ENCODE measurements at places on chromosomes 16 and 17. TPM values are rescaled to one million over a fixed set of nuclear protein-coding genes. Genes with fewer than 3 reads are reported as not detected.
A peak's percentile ranks its signal among the peaks of the same experiment; 100 is the strongest.

DNA sequence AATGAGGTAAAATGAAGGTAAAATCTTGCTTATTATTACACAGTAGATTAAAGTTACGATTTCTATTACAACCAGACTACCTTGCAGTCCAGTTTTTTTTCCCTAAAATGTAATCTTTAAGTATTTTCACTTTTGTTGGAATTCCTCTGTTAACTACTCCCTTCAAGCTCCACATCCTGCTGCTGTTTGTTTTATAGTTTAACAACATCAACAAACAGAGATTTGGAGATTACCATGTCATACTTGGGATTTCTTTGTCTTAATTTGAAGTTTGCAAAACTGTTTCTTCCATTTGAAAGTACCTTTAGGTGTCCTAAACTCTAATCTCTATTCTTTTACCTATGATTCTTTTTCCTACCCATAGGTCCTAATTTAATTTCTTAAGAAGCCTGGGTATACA lies 83.3 kb downstream of the ABHD15 start:
- no peaks in the 10 kb centered on the region for H3K27me3 ChIP-seq
- no peak for DNase-seq
- peaks cover 25% of the 10 kb centered on the region for H3K36me3 ChIP-seq
- no peaks in the 10 kb centered on the region for H3K4me1 ChIP-seq

DNA sequence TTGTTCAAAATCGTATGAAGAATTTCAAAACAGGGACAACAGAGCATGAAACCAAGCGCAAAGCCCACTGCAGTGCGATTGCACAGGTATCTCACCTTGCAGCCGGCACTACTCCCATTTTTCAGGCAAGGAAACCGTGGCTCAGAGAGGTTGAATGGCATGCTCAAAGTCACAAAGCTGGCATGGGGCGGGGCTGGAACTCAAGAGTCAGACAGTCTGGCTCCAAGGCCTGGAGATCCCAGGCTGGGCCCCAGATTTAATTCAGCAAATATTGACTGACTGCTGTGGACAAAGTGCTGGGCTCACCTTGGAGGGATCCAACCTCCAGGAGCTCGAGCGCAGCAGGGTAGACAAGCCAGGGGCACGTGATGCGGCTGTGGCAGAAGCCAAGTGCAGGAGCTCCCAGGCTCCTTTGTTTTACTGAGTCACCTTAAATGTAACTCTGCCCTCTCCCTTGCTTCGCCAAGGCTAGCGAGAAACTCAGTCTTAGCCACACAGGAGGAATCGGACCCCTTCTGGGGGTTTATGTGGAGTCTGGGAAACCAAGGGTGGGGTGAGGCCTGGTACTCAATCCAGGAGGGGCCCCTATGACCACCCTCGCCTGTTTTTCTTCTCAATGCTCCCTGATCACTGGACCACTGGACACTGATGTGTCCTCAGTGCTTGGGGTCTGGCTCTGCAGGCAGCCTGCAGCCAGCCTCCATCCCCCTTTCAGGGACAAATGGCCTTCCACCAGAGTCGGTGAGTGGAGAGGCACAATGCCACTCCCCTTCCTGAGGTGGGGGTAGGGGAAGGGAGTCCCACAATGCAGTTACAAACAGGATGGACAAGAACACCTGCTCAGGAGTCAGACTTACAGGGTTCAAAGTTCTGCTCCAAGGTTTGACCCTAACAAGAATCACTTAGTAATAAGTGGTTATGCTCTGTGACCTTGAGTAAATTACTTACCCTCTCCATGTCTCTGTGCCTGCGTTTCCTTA lies 3.9 kb upstream of the SPATA20 start:
- H3K27ac ChIP-seq: no peak overlapping the region
- peaks cover 45% of the 10 kb centered on the region for H3K4me1 ChIP-seq
- H3K36me3 ChIP-seq: no peaks in the 10 kb centered on the region
- DNase-seq: no peak

- DNase-seq: no peak
- H3K27me3 ChIP-seq: no peaks in the 10 kb centered on the region
- no peaks in the 10 kb centered on the region for H3K36me3 ChIP-seq
- no peaks in the 10 kb centered on the region for H3K4me1 ChIP-seq
- no peak overlapping the region for H3K27ac ChIP-seq
- no peak overlapping the region for H3K4me3 ChIP-seq
Observed at GRCh38 chr16:13305019-13305755, 403.8 kb downstream of the SHISA9 start.

- no peak overlapping the region for H3K4me3 ChIP-seq
- H3K36me3 ChIP-seq: no peaks in the 10 kb centered on the region
- H3K27me3 ChIP-seq: no peaks in the 10 kb centered on the region
- DNase-seq: no peak
- H3K27ac ChIP-seq: peak overlapping the region; percentile 2
- peaks cover 97% of the 10 kb centered on the region for H3K4me1 ChIP-seq
Observed at GRCh38 chr17:64107500-64108236, 22.3 kb downstream of the ERN1 start.

- peaks cover 80% of the 10 kb centered on the region for H3K27me3 ChIP-seq
- DNase-seq: no peak
- H3K4me3 ChIP-seq: no peak overlapping the region
- H3K36me3 ChIP-seq: no peaks in the 10 kb centered on the region
- H3K27ac ChIP-seq: no peak overlapping the region
- H3K4me1 ChIP-seq: peaks cover 13% of the 10 kb centered on the region
Observed at GRCh38 chr17:11241611-11242226, 706 bp downstream of the SHISA6 start.

DNA sequence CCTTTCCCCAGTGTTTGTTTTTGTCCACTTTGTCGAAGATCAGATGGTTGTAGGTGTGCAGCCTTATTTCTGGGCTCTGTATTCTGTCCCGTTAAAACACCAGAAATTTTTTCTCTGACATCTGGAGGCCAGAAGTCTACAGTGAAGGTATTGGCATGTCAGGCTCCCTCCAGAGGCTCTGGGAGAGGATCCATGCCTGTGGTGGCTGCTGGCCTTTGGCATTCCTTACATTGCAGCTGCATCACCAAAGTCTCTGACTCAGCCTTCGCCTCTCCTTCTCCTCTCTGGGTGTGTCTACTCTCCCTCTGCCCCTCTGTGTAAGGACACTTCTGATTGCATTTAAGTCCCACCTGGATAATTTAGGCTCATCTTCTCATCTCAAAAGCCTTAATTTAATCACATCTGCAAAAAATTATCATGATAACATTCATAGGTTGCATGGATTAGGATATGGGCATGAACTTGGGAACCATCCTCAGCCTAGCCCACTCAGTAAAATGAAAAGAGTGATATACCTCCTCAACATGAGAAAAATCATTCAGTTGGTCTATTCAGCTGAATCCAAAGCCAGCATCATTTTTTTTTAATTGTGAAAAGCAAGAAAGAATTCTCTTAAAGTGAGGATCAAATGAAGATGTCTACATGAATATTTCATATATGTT lies 78.0 kb downstream of the MAP2K6 start:
- H3K4me3 ChIP-seq: no peak overlapping the region
- no peak overlapping the region for H3K27ac ChIP-seq
- H3K36me3 ChIP-seq: no peaks in the 10 kb centered on the region
- H3K4me1 ChIP-seq: no peaks in the 10 kb centered on the region
- no peak for DNase-seq

GRCh38 chr17:46950997-46951621 lies 27.9 kb downstream of the RPRML start:
- no peak for DNase-seq
- H3K4me3 ChIP-seq: no peak overlapping the region
- no peaks in the 10 kb centered on the region for H3K36me3 ChIP-seq
- no peaks in the 10 kb centered on the region for H3K27me3 ChIP-seq
- H3K27ac ChIP-seq: no peak overlapping the region
- H3K4me1 ChIP-seq: no peaks in the 10 kb centered on the region

DNA sequence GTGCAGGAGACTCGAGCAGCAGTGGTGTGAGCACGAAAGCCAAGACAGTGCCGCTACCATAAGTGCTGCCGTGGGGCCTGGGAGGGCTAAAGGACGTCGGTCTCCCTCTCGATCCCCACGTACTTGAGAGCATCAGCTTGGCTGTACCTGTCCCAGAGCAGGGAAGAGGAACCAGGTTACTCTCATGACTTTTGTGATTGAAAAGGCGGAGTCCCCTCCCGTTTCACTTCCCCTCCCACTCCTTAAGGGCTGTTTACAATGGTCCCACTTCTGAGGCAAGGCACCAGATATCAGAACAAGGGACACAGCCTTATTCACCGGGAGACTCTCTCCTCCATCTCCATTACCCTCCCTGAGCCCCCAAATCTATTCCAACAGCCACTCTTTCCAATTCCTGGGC lies 20.1 kb downstream of the CNTNAP1 start:
- DNase-seq: no peak
- H3K4me3 ChIP-seq: no peak overlapping the region
- H3K27me3 ChIP-seq: no peaks in the 10 kb centered on the region

- H3K27me3 ChIP-seq: peaks cover 10% of the 10 kb centered on the region
- DNase-seq: no peak
- peak overlapping the region; percentile 71 for H3K27ac ChIP-seq
- H3K36me3 ChIP-seq: no peaks in the 10 kb centered on the region
- H3K4me3 ChIP-seq: peak overlapping the region; percentile 44
Observed at GRCh38 chr16:56625943-56626654, 518 bp downstream of the MT1E start.

GRCh38 chr16:82085011-82085779 lies 50.1 kb downstream of the HSD17B2 start:
- H3K4me1 ChIP-seq: no peaks in the 10 kb centered on the region
- H3K27me3 ChIP-seq: no peaks in the 10 kb centered on the region
- H3K4me3 ChIP-seq: no peak overlapping the region
- H3K36me3 ChIP-seq: no peaks in the 10 kb centered on the region
- H3K27ac ChIP-seq: no peak overlapping the region
- DNase-seq: no peak

GRCh38 chr16:67546761-67547422 lies 15.4 kb upstream of the CTCF start:
- peaks cover 49% of the 10 kb centered on the region for H3K4me1 ChIP-seq
- no peak overlapping the region for H3K4me3 ChIP-seq
- H3K36me3 ChIP-seq: peaks cover 42% of the 10 kb centered on the region
- H3K27ac ChIP-seq: peak overlapping the region; percentile 55
- no peaks in the 10 kb centered on the region for H3K27me3 ChIP-seq

DNA sequence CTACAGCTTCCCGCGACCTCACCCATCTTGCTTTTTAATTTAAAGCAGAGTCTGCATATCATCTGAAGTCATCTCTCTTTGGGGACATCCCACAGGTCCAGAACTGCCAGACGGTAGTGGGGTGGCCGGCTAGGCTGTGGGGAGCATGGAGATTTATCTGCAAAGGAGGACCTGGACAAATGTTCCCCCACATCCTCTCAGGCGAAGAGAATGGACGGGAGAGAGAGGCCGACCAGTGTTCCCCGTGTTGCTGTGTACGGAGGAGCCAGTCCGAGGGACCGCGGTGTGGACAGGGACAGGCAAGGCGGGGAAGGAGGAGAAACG lies 665 bp upstream of the MT1M start:
- peaks cover 66% of the 10 kb centered on the region for H3K27me3 ChIP-seq
- H3K27ac ChIP-seq: peak overlapping the region; percentile 51
- peak overlapping the region; percentile 33 for H3K4me3 ChIP-seq
- peaks cover 9% of the 10 kb centered on the region for H3K4me1 ChIP-seq
- H3K36me3 ChIP-seq: no peaks in the 10 kb centered on the region

DNA sequence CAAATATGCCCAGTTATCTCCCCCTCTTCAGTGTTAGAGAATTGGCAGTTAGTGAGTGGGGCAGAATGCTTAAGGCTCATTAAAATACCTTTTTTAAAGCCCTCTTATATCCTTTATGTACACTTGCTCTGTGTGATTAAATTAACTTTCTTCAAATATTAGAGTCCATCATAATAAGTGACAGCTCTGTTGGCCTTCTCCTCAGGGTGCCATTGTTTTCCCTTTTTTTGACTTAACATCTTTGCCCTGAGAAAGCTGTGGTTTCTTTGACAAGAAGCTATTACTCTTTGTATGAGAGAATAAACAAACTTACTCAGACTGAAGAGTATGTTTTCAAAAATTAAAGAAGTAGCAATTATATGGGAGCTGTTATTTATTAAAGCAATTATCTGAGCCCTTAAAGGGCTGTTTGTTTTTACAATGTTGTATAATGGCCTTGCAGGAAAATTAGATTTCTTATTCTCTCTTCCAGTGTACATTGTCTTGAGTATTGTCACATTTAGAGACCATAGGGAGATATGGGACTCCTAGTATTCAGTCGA lies 13.4 kb downstream of the RBBP6 start:
- DNase-seq: no peak
- H3K27me3 ChIP-seq: no peaks in the 10 kb centered on the region
- H3K36me3 ChIP-seq: peaks cover 37% of the 10 kb centered on the region
- no peak overlapping the region for H3K4me3 ChIP-seq

- H3K4me3 ChIP-seq: no peak overlapping the region
- H3K27ac ChIP-seq: no peak overlapping the region
- no peaks in the 10 kb centered on the region for H3K36me3 ChIP-seq
- no peaks in the 10 kb centered on the region for H3K27me3 ChIP-seq
- no peak for DNase-seq
Observed at GRCh38 chr17:13721705-13722104, 120.0 kb upstream of the HS3ST3A1 start.

DNA sequence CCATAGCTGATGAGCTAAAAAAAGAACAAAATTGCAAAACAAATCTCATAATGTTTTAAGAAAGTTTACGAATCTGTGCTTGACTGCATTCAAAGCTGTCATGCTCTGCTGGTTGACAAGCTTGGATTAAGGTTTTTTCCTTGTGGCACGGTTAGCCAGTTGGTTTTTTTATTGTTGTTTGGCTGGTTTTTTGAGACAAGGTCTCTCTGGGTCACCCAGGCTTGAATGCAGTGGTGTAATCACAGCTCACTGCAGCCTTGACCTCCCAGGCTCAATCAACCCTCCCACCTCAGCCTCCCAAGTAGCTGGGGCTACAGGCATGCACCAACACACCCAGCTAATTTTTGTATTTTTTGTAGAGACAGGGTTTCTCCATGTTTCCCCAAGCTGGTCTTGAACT lies 45.7 kb downstream of the PHKB start:
- no peak overlapping the region for H3K27ac ChIP-seq
- no peaks in the 10 kb centered on the region for H3K4me1 ChIP-seq
- no peak overlapping the region for H3K4me3 ChIP-seq
- H3K27me3 ChIP-seq: no peaks in the 10 kb centered on the region
- H3K36me3 ChIP-seq: no peaks in the 10 kb centered on the region

- H3K4me3 ChIP-seq: no peak overlapping the region
- H3K27me3 ChIP-seq: no peaks in the 10 kb centered on the region
- no peak overlapping the region for H3K27ac ChIP-seq
Observed at GRCh38 chr17:68657576-68657975, 56.4 kb upstream of the FAM20A start.

The UBE2I gene
- polyA plus RNA-seq: 94.9 TPM

The TGFB1I1 gene
- 10.7 TPM for polyA plus RNA-seq

The ZNF287 gene
- polyA plus RNA-seq: 5.1 TPM

The CDH13 gene
- 0.22 TPM for polyA plus RNA-seq

The KRT24 gene
- 0.03 TPM for polyA plus RNA-seq

The MEFV gene
- 3.7 TPM for polyA plus RNA-seq

The FZD2 gene
- 2.0 TPM for polyA plus RNA-seq

The SLC13A2 gene
- not detected for polyA plus RNA-seq
